NCI-H69 (cell line): ENCODE measurements at places on chromosomes 3 and 15.
A peak's percentile ranks its signal among the peaks of the same experiment; 100 is the strongest.

DNA sequence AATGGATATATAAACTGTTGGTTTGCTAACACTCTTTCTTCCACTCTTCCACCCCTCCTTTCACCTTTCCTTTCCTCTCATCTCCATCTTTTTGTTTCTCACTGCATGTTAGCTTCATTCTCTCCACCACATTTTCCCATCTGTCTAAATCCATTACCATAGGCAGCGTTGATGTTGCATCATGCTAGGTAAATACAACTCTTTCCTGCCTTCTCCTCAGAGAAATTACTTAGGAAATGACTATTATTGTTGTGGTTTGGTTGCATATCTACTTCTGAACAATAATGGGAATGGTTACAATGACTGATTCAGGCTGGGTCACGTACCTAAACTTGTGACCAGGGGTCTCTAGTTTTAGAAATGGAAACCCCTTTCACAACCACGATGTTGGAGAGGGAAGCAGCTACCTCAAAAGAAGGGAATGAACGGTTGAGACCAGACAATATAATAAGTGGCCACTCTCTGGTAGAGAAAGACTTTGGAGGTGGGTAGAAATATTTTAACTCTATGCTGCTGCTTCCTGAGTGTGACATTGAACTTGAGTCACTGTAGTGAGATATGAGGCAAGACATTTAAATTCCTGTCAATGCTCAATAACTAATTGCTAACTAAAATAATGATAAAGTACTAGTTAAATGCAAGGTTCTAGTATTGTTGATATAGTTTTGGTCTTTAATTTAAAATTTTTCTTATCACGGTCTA is 314.1 kb upstream of the TGFBR2 start:
- peak; percentile 47 for DNase-seq

DNA sequence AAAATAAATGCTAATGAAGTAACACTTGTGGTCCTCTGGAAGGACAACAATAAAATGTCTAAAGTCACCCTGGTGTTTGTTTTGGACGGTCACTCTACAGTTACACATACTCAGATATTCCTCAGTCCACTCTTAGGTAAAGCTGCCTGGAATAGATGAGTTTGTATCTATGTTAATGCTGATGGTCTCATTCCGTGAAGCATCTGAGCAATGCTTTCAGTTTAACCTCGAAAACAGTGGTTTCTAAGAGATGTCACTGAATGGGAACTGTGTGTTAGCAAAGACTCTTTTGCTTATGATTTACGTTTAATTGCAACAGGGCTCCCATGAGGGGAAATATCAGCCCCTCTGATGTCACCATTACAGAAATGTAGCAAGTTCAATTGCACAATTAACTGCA is 49.1 kb downstream of the FBN1 start:
- no peak for DNase-seq

GRCh38 chr15:58932710-58933280 is 684 bp downstream of the SLTM start:
- peak; percentile 83 for DNase-seq

DNA sequence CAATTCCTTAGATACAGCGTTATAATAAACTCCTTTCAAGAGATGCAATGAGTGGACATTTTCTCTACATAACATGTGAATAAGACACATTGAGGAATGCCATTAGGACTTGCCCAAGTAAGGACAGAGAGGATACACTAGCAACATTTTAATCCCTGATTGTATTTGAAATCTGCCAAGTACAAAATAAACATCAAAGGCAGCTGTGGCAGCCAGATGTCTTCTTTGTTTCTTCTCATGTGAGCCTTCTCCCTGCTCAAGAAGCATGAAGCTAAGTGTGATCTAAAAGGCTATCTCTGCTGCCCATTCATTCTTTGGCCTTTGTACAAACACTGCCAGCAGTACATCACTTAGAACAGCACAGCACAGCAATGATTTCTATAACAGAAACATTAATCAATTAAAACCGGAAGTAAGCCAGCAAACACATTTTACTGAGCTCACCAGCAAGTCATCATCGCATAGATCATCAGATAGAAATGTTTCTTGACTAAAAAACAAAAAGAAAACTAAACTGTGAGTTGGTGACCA is 364.0 kb downstream of the CNTN6 start:
- DNase-seq = peak; percentile 83

- no peak for DNase-seq
Measured at GRCh38 chr3:29679944-29680343, 399.1 kb downstream of the RBMS3 start.

DNA sequence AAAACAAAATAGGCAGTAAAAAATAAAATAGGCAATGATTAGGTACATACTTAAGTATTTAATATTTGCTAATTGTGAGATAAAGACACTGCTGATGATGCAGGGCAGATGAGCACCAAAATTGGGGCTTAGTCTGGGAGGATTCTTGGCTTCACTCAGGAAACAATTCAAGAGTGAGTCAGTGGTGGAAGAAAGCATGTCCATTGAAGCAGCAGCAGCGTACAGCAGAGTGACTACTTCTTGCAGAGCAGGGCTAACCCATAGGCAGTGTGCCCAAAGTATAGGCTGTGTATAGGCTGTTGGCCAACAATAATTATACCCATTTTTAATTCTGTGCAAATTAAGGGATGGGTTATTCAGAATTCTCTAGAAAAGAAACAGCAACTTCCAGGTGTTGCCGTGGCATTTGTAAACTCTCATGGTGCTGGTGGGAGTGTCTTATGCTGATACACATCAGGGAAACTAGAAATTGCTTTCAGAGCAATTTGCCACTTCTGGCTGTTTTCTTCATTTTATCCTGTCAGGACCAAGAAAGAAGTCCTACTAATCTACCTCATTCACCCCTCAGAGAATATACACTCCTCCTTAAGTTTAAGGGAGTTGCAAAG is 317.3 kb upstream of the NAALADL2 start:
- peak; percentile 53 for DNase-seq

GRCh38 chr15:64854041-64854440 is 12.3 kb downstream of the PLEKHO2 start:
- no peak for DNase-seq

DNA sequence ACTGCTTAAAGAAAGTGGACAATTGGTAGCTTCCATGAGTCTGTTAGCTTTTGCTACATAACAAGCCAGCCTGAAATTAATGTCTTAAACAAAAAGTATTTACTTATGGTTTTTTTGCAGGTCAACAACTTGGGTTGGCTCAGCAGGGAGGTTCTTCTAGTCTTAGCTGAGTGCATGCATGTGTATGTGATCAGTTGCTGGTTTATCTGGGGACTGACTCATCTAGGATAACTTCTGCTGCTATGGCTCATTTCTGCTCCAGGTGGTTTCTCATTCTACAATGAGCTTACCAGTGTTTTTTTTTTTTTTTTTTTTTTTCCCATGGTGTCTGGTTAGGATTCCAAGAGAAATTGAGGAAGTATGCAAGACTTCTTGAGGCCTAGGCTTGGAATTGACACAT is 244.7 kb downstream of the NSUN3 start:
- no peak for DNase-seq

GRCh38 chr3:86410587-86410986 is 580.4 kb downstream of the VGLL3 start:
- DNase-seq = no peak

GRCh38 chr3:33426630-33427317 is 13.4 kb downstream of the UBP1 start:
- peak; percentile 69 for DNase-seq

- no peak for DNase-seq
Measured at GRCh38 chr3:13024765-13025065, 48.5 kb downstream of the IQSEC1 start.

DNA sequence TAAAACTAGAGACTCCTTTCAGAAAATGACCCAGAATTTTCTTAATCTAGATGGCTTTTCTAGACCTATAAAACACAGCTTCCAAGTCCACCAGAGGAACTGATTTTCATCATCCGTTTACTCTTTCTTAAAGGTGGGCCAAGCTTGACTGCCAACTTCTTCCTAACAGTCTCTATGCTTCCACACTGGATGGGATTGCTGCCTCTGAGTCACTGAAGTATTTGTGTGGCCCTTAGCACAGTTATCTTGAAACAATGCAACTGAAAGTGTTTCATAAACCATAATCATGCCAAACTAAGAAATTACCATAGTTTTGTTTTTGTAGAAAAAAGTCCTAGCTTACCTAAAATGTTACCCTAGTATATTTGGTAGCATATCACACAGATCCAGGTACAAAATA is 985.7 kb downstream of the TUSC7 start:
- no peak for DNase-seq

DNA sequence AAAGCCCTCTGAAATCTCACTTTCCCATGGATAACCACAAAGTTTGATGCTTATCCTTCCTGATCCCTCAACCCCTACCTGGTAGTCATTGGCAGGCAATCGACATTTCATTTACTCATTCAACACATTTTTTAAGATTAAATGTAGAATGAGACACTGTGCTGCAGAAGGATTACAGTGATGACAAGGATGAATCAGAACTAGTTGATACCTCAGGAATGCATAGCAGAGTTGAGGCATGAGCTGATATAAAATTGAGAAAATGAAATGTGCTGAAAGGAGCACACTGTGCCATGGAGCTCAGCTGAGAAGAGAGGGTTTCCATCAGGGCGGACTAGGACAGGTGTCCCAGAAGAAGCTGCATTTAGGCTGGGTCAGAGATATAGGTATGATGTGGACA is 48.9 kb upstream of the ACTL6A start:
- no peak for DNase-seq

GRCh38 chr3:71245971-71246880 is 337.3 kb downstream of the FOXP1 start:
- DNase-seq = peak; percentile 12

- no peak for DNase-seq
Measured at GRCh38 chr15:51168700-51169099, 74.0 kb upstream of the TNFAIP8L3 start.

- no peak for DNase-seq
Measured at GRCh38 chr3:29100292-29100691, 180.6 kb upstream of the RBMS3 start.

- no peak for DNase-seq
Measured at GRCh38 chr3:130529486-130530215, 12.7 kb downstream of the COL6A6 start.

DNA sequence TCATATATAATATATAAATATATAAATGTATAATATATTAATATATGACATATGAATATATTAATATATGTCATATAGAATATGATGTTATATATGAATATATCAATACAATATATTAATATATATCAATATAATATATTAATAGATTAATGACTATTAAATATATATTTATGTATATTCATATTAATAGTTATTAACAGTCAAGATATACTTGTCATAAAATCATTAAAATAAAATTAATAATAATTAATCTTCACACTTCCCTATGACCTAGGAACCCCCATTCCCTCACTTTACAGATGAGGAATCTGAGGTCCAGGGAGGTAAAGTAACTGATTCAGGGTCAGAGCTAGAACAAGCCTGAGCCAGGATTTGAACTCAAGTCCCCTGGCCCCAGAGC is 70.6 kb upstream of the SLC6A11 start:
- DNase-seq = no peak

DNA sequence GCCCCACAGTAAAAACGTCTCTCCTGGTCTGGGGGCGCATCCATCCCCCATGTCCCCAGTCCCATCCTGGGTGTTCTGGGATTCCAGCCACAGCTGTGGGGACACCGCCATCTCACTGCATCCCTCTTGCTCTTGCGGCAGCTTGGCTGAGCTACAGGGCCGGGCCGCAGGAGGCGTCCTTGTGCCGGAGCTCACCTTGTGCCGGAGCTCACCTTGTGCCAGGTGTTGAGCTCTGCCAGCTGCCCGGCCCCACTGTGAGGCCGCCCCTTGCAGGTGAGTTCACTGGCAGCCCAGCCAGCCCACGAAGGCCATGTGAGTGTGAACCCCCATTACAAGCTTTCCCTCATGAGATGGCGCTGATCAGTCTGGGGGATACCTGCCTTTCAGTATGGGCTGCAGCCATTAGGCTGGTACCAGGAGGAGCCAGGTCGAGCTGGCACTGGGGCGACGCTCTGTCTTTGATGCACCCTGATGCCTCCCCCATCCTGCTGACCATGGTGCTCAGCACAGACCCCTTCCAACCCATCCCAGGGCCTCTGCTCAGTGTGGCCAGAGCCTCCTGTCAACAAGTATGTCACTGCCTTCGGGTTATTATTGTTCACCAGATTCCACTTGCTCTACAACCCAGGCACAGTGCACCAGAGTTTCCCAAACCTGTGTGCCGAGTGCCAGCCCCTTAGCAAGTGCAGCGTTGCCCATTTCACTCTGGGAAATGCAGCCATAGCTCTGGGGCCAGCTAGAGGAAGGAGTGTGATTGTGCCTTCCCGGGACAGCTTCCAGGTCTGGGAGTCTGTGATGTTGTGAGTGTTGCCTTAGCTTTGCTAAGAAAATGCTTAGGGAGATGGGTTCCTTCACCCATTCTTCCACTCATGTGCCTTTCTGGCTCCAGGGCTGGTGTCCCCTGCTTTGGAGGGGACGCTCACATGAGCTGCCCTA is 105.7 kb downstream of the APBA2 start:
- no peak for DNase-seq

DNA sequence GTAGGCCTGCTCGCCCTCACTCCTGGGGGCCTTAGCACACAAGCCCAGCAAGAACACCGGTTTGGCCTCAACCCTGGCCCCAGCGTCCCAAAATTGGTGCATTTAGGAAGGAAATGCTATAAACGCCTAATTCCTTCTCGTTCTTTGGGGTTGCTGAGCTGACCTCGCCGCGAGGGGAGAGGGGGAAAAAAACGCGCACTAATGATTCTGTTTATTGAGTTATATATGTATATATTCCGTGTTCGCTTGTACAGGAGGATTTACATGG is 3.9 kb downstream of the FEZF2 start:
- no peak for DNase-seq

GRCh38 chr15:88012688-88013087 is 243.9 kb downstream of the NTRK3 start:
- DNase-seq = no peak

- no peak for DNase-seq
Measured at GRCh38 chr3:184733971-184734608, 22.2 kb upstream of the MAGEF1 start.

GRCh38 chr15:57591237-57591821 is 375 bp upstream of the MYZAP start:
- no peak for DNase-seq

- peak; percentile 7 for DNase-seq
Measured at GRCh38 chr3:31575448-31575847, 42.7 kb downstream of the STT3B start.

DNA sequence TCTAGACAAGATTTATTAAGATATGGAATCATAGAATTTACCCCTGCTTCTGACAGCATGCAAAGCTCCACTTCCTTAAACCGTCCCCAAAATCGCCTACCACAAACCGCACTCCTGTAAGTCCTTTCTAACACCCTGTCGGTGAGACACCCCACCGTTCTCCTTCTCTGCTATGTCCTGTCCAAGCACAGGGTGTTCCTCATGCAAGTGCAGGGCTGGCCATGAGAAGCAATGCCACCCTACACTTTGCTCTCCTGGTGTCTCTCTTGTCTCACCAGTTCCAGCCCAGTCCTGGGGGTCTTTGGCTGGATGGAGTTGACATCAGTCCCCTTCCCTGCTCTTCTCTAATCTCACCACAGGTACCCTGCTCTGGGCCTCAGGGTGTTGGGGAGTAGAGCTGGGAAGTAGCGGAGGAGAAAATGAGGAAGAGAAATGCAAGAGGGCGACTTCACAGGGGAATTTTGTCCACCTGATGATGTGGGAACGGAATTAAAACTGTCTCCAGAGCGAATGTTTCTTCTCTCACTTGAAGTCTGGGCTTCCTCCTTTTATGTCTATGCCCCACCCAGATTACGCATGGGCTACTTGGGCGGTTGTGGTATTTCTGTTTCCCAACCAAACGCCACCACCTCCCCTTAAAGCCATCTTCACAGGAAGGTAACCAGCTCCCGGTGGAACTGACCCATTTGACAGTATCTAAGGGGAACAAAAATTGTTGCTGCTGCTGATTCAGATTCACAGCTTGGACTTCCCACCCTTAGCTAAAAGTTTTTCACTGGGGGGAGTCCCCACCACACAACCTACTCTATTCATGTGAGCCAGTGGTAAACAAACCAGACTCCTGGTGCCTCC is 49.9 kb downstream of the CASR start:
- no peak for DNase-seq
